ENCODE measurements at places on chromosomes 16 and 17.

DNA sequence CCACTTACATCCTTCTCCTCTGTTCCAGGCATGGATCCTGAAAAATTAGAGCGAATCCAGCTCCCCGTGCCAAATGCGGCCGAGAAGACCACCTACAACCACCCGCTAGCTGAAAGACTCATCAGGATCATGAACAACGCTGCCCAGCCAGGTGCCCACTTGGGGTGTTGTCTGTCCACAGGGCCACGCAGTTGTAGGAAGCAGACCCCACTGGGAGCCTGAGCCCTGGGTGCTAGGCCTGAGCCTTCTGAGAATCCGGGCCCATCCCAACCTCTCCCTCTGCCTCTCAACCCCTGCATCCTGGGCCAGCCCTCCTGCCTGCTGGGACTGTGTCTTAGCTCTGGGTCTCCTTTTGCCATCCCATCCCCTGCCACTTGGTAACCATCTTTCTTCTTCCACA, 95.4 kb downstream of the CLEC16A start:
- no peak for DNase-seq

DNA sequence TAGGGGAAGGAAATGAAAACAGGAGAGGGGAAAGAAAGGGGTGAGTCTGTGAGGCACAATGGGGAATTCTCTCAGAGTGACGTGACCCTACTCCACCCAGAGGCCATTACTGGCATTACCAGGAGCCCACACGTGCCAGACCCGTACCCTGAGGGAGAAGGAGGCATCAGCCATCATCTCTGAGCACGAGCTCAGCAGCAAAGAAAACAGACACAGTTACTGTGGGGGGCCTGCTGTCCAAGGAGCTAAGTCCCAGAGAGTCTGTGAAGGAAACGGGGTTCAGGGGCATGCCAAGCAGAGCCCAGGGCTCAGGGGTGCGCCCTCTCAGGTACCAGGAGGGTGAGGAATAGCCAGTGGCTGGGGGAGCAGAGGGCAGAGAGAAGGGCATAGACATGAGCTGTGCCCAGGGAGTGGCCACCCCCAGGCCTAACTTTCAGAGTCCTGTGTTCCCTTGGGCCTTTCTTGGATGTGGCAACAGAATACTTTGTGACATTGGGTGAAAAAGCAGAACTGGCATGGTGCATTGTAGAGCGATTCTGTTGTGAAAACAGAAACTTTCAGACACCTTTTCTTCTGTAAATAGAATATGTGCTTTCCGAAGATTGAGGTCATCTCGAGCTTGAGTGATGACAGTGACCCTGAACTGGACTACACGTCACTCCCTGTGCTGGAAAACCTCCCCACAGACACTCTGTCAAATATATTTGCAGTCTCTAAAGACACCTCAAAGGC, 11.3 kb downstream of the TAF1C start:
- DNase-seq = no peak

GRCh38 chr17:53004902-53005301, 817.8 kb upstream of the KIF2B start:
- DNase-seq = no peak

DNA sequence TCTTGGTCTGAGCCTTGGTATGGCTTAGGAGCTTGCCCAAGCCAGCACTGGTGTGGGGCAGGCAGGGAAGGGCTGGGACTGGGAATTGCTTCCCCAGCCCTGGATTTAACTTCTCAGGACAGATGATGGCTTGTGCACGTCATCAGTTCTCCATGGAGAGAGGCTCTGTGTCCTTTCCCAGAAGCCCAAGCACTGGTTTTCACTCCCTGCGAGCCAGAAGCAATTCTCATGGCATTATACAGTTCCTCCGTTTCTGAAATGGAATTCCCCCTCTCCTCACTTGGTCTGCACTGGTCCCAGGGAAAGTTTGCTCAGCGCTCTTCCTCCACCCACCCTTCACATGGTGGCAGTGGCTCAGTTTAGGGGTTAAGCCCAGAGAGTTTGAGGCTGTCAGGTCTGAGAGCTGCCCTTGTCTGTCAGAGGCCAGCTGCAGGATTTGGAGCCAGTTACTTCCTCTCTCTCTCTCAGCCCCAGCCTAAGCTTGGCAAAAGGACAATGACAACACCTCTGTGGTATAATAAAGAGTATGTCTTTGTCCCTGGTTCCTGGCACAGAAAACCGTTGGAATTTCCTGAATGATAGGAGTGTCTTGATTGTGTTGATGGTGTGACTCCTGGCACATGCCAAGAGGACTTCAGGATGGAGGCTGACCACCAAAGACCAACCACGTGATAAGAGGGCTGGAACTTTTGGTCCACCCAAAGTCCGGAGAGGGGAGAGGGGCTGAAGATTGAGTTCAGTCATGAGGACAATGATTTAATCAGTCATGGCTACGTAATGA, 219.6 kb upstream of the TNRC6C start:
- DNase-seq = no peak

DNA sequence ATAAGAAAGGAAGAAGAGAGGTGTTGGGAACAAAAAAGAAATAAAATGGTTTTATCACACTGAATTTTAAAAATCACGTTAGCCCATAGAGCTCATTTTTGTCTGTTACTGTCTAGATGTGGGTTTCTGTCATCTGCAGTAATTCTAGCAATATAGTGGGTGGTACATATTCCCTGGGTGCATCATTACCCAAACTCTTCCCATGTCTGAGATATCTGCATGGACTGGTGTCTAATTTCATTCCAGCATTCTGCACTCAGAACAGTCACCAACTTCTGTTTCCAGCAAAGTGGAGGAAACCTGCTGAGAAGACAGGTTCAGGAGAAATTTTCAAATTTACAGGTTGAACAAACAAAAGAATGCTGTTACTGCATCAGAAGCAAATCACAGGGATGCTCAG, 263.8 kb downstream of the CDH11 start:
- DNase-seq = no peak

- no peak for DNase-seq
Observed at GRCh38 chr17:73257516-73257915, 4.2 kb downstream of the CPSF4L start.

DNA sequence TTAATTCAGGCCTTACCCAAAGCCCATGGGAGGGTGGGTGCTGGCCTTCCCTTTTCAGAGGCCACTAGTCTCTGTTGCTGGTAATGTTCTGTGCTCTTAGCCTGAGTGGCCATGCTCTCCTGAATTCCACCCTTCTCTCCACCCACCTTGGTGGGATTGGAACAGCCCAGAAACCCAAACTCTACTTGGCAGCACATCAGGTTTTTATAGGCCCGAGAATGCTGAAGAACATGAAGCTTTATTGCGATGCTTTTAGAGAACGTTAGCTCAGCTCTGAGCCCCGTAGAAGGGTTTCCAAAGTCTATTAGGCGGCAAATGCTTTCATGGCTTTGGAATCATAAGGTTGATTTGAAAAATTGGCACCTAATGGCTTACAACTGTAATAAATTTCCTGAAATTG, 209.3 kb downstream of the MSI2 start:
- DNase-seq = no peak

DNA sequence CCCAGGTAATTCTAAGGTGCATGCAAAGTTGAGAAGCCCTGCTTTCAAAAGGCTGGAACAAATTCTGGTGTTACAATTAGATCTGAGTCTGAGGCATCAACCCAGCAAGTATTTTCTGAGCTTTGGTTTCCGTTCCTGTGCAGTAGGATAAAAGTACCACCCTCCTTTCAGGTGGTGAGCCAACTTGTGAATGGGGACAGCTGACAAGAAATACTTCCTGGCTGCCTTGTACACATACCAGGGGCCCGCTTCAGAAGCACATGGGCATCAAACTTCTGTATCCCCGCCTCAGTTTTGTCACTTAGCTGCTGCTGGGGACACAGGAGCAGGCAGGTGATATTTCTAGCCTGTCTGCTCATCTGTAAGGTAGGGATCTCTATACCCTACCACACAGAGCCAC, 252.2 kb downstream of the CPPED1 start:
- DNase-seq = no peak

DNA sequence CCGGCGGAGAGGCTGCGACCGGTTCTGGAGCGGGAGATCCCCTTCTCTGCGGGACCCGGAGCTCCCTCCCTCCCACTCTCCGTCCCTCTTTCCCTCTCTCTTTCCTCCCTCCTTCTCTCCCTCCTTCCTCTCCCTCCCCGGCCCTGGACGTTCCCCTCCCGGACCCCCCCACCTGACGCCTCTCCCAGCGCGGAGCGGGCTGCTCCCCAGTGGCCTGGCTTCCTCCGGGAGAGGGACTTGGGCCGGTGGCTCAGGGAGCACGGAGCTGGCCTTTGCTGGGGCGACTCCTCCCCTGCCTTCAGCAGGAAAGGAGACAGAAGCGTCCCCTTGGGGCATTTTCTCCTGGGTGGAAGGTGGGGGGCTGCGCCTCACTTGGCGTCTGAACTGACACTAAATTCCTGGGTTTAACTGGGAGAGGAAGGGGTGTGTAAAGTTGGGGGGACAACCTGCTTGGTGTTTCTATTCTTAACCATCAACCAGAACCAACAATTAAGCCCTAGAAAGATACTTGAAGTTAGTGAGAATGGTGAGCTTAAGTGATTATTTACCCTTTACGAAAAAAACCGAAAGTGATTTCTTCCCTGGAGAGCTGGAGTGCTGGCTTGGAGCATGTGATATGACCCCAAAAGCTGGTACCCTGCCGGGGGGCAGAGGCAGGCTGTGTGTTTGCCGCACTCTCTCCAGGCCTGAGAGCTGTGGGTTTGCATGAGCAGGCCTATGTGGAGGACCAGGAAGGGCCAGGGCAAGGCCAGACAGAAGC, 775 bp downstream of the SPIRE2 start:
- DNase-seq = no peak

GRCh38 chr17:47400333-47400732, 76.6 kb downstream of the EFCAB13 start:
- no peak for DNase-seq

- DNase-seq = no peak
Observed at GRCh38 chr17:52136166-52136565, 22.3 kb downstream of the CA10 start.

DNA sequence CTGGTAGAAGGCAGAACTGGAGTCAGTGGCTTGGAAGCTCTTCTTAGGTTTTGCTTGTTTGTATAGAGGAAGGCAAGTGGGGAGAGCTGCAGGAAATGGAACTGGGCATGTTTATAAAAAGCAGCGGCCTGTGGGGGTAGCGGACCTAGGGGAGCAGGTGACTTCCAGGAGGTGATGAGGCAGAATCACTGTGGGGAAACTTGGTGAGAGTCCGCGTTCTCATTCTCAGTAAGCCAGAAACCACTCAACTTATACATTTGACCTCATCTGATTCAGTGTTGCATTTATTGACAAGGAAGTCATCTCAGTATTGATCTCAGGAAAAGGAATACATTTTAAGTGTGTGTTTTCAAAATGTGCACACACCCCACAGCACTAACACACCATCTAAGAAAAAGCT, 299.8 kb downstream of the CNTNAP4 start:
- DNase-seq = no peak

- no peak for DNase-seq
Observed at GRCh38 chr16:84905965-84906460, 86.2 kb downstream of the CRISPLD2 start.

DNA sequence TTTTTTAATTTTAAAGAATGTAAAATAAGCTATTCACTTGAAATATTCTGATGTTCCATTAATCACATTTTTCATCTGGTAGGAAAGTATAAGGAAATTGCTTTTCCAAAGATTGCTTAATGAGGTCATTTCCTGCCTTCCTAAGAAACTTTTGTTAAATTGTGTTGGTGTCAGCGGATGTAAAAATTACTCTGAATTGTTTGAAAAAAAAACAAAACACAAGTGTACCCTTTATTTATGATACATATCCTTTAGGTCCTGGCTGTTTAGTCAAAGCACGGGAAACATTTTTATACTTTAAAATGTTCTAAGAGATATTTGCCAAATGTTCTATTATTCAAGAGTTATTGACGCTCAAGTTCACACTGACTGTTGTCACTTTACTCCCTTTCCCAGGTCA, 1357.4 kb upstream of the GOT2 start:
- no peak for DNase-seq

DNA sequence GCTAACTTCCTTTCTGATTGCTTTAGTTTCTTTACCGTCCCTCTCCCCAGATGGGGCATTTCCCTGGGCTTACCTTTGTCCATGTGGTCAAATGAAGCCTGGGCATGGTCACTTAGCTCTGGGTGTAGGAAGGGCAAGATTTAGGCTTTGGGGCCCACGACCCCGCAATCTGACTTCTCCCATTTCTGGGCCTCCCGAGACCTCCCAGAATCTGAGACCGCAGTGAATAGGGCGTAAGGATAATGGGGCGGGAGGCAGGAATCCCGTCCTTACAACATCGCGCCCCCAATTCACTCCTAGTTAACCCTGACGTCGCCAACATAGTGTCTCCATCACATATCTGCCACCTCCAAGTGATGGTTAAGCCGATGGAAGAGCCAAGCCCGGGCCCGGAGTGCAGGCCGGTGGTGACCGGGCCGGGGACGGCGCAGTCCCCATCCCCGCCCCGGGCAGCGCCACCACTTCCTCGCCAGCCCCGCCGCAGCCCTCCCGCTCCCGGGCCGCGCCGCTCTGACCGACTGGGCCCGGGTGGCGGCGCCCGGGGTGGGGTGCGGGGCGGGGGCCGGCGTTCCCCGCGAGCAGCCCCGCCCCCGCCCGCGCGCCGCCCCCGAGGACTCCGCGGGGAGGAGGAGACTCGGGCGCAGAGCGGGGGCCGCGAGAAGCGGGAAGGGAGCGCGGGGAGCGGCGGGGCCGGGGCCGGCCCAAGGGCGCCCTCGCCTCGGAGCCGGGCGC, at the start of gene RHBDL3:
Gene RHBDL3 (plus strand): TSS at position 641 of the 732 bp plus-strand sequence. CDS start 358 bp downstream, outside the sequence.
- no peak for DNase-seq

GRCh38 chr16:83674931-83675535, 132.7 kb upstream of the HSBP1 start:
- no peak for DNase-seq

DNA sequence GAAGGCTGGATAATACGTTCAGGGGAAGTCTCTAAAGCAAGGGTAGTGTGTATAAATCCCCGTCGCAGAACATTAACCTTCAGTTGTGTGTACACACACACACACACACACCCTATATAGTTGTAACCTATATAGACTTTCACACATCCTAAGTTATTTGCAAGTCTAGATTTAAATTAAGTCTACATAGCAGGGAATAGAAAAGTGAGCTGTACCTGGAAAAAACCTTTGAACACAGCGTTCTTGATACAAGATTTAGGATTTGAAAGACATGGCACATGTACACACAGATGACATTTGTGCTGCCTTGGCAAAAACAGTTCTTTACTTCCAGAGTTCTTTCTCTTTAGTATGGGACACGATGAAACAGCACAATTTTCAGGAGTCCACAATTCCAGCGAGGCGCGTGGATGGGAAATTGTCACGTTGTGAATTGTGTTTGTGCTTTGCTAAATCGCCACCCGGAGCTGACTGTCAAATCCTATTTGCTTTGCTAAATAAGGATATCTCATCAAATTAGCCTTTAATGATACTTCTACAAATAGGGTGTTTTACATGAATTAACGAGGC, 233.9 kb downstream of the MRTFB start:
- no peak for DNase-seq

Measured in stimulated activated CD8-positive, alpha-beta memory T cell treated with anti-CD3 and anti-CD28 coated beads, Interleukin-7, amount 100 ng/mL, for 1 hour (primary cell).